ENCODE measurements at places on chromosomes 4 and X.
A peak's percentile ranks its signal among the peaks of the same experiment; 100 is the strongest.

DNA sequence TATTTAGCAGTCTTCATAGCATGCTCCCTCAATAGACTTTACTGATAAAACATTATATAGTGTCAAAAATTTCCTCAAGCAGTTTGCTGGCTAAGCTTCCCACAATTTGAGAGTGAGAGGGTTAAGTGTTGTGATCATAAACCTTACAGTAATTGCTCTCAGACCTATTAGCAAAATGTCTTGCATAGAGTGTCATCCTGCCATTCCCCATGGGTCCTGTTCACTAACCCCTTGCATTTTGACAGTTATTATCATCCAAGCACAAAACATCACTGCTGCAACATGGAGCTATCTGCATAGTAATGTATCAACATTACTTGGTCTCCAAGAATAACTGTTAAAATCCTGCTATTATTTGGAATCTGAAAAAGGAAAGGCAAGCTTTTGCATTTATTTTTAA lies 196.1 kb upstream of the GK2 start:
- no peak overlapping the region for H3K27ac ChIP-seq
- no peaks in the 10 kb centered on the region for H3K4me1 ChIP-seq
- no peaks in the 10 kb centered on the region for H3K27me3 ChIP-seq
- DNase-seq: no peak
- H3K36me3 ChIP-seq: no peaks in the 10 kb centered on the region

- no peaks in the 10 kb centered on the region for H3K36me3 ChIP-seq
- no peaks in the 10 kb centered on the region for H3K4me1 ChIP-seq
- peak overlapping the region; percentile 48 for H3K4me3 ChIP-seq
- no peaks in the 10 kb centered on the region for H3K27me3 ChIP-seq
- no peak overlapping the region for H3K27ac ChIP-seq
- no peak for DNase-seq
Measured at GRCh38 chrX:47649271-47649670, 1.1 kb downstream of the ELK1 start.

GRCh38 chrX:10794203-10794630 lies 173.8 kb upstream of the MID1 start:
- H3K27me3 ChIP-seq: no peaks in the 10 kb centered on the region
- H3K27ac ChIP-seq: no peak overlapping the region
- no peaks in the 10 kb centered on the region for H3K36me3 ChIP-seq
- DNase-seq: no peak

GRCh38 chr4:38056011-38056685 lies 96.0 kb downstream of the PTTG2 start:
- no peak overlapping the region for H3K27ac ChIP-seq
- no peaks in the 10 kb centered on the region for H3K36me3 ChIP-seq
- H3K4me3 ChIP-seq: no peak overlapping the region
- DNase-seq: no peak
- no peaks in the 10 kb centered on the region for H3K27me3 ChIP-seq

DNA sequence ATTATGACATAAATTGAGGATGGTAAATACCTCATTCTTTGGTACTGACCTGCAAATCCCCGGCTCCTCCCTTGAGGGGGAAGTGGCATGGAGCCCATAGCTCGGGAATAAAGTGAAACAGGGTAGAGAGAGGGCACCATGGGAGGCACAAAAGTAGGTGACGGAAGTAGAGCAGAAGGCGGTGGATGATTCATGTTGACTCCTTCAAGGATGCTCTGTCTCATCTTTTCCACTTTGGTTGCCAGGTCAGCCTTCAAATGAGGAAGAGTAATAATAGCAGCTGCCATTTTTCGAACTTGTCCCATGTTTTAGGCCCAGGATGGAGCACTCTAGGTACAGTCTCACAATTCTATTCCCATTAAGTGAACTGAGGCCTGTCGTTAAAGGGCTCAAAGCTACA lies 41.4 kb upstream of the PHF8 start:
- no peaks in the 10 kb centered on the region for H3K4me1 ChIP-seq
- DNase-seq: no peak
- H3K36me3 ChIP-seq: no peaks in the 10 kb centered on the region
- H3K27ac ChIP-seq: no peak overlapping the region

DNA sequence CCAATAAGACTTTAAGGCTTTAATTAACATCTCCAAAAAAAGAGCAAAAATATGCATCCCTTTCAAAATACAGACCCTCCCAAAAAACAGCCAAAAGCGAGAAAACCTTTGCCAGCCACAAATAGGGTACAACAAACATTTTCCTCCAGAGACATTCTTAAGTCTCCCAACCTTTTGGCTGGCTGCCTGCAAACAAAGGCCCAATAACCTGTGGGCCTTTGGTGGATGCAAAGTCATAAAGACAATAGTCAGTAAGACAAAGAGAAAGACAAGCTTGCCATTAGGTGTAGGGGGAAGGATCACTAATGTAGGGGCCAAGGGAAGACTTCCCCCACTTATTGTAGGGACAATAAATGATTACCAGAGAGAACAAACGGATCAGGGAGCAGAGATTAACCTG lies 215.5 kb upstream of the ZFP42 start:
- no peak overlapping the region for H3K27ac ChIP-seq
- no peaks in the 10 kb centered on the region for H3K4me1 ChIP-seq
- no peaks in the 10 kb centered on the region for H3K27me3 ChIP-seq
- no peaks in the 10 kb centered on the region for H3K36me3 ChIP-seq
- H3K4me3 ChIP-seq: no peak overlapping the region

GRCh38 chr4:85475631-85476233 lies 782 bp downstream of the ARHGAP24 start:
- no peaks in the 10 kb centered on the region for H3K4me1 ChIP-seq
- H3K27me3 ChIP-seq: no peaks in the 10 kb centered on the region
- no peak for DNase-seq
- H3K27ac ChIP-seq: peak overlapping the region; percentile 76
- no peaks in the 10 kb centered on the region for H3K36me3 ChIP-seq

- DNase-seq: peak; percentile 45
- H3K4me1 ChIP-seq: peaks cover 28% of the 10 kb centered on the region
- peak overlapping the region; percentile 68 for H3K4me3 ChIP-seq
- peak overlapping the region; percentile 92 for H3K27ac ChIP-seq
- no peaks in the 10 kb centered on the region for H3K36me3 ChIP-seq
Measured at GRCh38 chrX:70432936-70433847, 10.1 kb downstream of the GDPD2 start.

GRCh38 chr4:74056858-74057562 lies 18.5 kb upstream of the CXCL3 start:
- H3K36me3 ChIP-seq: no peaks in the 10 kb centered on the region
- no peak overlapping the region for H3K4me3 ChIP-seq
- no peak overlapping the region for H3K27ac ChIP-seq

DNA sequence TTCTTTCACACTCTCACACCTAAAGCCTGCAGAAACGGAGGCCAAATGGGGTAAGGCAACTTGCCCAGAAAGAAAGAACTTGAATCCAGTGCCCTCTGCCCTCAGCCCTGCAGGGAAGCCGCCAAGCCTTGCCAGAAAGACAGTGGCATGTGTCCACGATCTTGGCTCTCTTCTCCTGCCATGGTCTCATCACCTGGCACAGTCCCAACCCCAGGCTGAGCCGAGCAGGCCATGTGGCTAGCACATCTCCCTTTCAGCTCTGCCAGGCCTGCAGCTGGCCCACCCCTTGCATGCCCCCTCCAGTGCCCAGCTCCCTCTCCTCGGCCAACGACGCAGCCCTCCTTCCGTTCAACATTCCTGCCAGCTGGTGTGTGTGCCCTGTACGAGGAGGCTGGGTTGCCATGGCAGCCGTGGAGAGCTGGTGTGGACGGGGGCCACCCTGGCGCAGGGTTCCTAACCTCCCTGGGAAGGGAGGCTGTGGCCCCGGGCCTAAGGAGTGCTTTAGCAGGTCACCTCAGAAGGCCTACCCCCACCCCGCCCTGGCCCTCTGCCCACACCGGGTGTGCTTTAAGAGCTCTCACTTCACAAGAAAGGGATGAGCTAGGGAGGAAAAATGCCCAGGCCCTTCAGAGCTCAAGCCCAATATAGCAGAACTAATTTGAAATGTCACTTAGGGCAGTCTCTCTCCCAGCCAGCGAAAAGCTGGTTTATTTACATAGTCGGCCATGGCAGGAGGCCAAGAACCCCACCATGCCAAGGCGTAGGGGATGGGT lies 73.0 kb upstream of the PJA1 start:
- H3K27me3 ChIP-seq: no peaks in the 10 kb centered on the region
- H3K4me3 ChIP-seq: no peak overlapping the region
- H3K4me1 ChIP-seq: no peaks in the 10 kb centered on the region
- no peak for DNase-seq

DNA sequence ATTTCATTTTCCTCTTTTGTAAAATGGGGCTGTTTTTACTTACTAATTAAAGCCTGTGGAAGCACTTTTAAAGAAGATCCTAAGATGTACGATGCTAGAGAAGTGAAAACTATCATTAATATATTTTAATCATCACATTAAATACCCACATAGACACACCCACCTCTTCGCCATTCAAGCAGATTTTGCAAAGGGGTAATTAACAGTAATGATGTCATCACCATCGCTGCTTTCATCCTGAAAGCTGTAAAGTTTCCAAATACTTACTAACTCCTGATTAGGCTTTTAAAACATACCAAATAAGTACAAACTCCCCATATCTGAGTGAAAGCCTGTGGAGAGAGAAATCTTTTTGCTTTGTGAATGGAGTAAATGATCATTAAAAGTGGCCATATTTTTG lies 17.6 kb upstream of the NYX start:
- no peak for DNase-seq
- no peak overlapping the region for H3K4me3 ChIP-seq
- no peaks in the 10 kb centered on the region for H3K27me3 ChIP-seq
- no peaks in the 10 kb centered on the region for H3K4me1 ChIP-seq

- no peaks in the 10 kb centered on the region for H3K36me3 ChIP-seq
- no peak overlapping the region for H3K4me3 ChIP-seq
- H3K27me3 ChIP-seq: no peaks in the 10 kb centered on the region
- no peak for DNase-seq
Measured at GRCh38 chrX:107467271-107467670, 17.8 kb downstream of the FRMPD3 start.

GRCh38 chrX:133495464-133496391 lies 80.4 kb upstream of the GPC4 start:
- no peaks in the 10 kb centered on the region for H3K4me1 ChIP-seq
- no peak overlapping the region for H3K27ac ChIP-seq
- no peaks in the 10 kb centered on the region for H3K27me3 ChIP-seq
- no peak overlapping the region for H3K4me3 ChIP-seq
- H3K36me3 ChIP-seq: no peaks in the 10 kb centered on the region
- no peak for DNase-seq

All from MM.1S (cell line).